ENCODE measurements at places on chromosomes 5 and 9.

DNA sequence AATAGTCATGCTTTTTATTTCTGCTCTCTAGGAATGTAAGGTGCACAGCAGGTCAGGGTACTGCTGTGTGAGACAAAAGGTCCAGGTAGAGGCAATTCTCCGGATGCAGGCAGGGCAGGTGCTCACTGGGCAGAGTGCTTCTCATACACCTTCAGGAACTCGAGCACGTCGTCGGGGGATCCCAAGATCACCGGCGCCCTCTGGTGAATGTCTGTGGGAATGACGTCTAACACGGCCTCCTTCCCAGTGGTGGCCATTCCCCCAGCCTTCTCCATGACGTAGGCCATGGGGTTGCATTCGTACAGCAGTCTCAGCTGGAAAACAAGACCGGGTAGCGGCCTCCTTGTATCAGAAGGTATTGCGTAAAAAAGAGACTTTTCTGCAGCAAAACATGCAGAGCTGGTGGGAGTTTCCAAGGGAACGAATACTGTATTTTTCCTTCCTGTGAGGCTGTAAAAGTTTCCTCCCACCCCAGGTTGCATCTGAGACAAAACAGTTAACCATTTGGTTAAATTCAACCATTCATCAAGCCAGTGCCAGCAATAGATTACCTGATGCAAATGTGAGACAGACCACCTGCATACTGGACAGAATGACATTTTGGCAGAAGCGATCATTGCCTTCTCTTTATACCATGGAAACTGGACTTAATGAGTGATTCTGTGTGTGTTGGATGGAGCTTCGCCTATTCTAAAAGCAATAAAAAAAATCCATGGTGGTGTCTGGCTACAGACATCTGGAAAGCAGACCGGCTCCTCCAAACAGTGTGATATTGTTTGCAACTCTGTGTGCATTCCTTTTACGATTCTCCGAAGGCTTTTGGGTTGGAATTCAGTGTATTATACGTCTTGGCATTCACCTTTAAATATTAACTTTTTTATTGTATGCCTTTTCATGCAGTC lies 9.9 kb upstream of the FBP2 start:
- DNase-seq = peak; percentile 32

GRCh38 chr5:40479939-40480338 lies 199.8 kb upstream of the PTGER4 start:
- DNase-seq = no peak

- no peak for DNase-seq
These were observed 108.6 kb upstream of the TMEM161B start for GRCh38 chr5:88377240-88377639.

DNA sequence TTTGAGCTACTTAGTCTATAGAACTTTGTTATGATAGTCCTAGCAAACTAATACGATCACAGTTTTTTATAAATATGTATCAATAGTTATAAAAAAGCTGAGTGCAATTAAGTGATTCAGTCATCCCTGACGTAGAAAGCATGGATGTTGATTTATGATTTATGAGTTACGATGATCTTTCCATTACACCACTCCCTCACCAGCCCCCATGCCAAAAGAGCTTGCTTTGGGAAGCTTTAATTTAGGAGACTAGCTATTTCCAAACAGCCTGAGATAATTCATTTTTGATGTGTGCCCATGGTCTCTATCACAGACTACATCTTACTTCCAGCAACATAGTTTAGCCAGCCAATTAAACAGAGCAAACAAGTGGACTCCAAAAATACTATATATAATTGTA lies 256.8 kb downstream of the GABRG2 start:
- no peak for DNase-seq

GRCh38 chr9:82252116-82252515 lies 263.5 kb downstream of the SPATA31D1 start:
- no peak for DNase-seq

GRCh38 chr9:108842610-108843295 lies 13.0 kb downstream of the ACTL7B start:
- DNase-seq = no peak

- DNase-seq = no peak
These were observed 21.9 kb downstream of the FGF18 start for GRCh38 chr5:171441246-171441791.

DNA sequence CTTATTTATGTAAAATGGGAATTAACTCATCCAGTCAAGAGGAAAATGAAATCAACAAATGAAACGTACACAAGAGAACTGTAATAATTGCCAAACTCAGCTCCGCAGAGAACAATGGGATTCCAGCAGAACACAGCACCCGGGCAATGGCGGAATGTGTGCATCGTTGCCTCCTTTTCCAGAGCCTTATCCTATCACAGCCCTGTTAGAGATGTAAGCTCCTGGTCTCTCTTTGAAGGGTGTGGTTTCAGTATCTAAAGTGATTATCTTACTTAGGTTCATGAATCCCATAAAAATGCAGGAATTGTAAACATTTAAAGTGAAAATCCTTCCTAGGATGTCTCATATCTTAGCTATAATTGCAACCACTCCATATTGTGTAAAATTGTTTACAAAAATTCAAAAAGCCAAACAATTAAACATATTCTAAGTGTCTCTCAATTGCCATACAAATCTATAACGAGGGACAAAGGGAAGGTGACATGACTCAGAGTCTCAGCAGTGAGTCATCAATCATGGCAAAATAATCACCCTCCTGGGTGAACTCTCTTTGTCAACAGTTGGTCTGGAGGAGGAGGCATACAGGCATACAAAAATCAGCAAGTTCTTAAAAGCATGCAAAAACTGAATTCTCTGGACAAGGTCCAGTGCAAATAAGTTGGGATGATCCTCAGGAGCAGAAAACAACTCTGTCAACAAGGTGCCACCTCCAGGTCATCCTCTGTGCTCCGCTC lies 22.6 kb downstream of the SEMA5A start:
- no peak for DNase-seq

DNA sequence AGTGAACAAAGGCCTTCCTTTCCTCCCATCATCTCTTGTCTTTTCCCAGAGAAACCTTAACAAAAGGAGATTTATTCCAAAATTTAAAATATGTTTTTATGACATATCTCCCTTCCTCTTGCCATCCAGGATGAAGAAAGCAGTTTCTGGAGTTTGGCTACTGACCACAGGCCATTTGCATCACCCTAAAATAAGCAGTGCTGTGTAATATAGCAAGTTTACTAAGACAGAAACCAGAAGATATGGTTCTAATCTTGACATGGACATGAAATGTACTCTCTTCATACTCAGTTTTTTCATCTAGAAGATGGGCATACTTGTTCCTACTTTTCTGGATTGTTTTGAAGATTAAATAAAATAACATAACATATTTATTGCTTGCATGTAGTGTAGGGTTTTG lies 50.2 kb upstream of the ZFAND5 start:
- no peak for DNase-seq

DNA sequence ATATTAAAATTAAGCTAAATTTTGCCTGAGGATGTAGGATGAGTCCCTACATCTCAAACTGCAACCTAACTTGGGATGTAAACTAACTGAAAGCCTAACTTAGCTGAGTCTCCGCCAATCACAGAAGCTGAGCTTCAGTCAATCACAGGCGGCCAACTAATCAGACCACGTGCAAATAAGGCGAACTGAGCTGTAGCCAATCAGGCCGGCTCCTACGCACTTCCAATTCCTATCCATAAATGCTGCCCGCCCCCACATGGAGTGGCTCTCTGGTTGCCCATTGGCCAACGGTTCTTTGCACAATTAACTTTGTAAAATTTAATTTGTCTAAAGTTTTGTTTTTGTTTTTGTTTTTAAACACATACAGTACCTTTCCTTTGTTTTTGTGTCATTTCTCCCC lies 13.9 kb upstream of the GPX8 start:
- DNase-seq = no peak

DNA sequence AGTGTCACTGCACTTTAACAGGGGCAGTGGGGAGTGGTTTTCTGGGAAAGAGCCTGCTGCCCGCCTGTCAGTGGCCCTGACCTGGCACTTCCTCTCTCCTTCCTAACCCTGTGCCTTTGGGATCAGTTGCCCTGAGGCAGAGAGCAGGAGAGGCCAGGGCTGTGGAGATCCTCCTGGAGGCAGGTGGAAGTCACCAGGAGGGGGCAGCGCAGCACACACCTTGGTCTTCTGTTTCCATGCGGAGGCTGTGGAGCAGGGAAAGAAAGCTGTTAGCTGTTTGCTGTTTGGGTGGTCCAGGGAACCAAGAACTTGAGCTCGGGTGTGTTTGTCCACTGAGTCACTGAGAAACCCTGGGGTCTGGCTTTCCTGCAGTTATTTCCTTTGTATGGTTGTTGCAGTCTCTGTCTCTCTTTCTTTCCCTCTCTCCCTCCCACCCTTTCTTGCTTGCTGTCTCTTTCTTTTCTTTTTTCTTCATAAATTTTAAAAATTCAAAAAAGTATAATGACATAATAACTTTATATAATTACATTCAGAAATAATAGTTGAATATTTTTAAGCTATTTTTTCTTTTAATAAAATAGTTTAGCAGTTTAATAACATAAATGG lies 28.1 kb downstream of the NTRK2 start:
- peak; percentile 39 for DNase-seq

GRCh38 chr5:96279801-96280542 lies 153.1 kb downstream of the PCSK1 start:
- DNase-seq = no peak

DNA sequence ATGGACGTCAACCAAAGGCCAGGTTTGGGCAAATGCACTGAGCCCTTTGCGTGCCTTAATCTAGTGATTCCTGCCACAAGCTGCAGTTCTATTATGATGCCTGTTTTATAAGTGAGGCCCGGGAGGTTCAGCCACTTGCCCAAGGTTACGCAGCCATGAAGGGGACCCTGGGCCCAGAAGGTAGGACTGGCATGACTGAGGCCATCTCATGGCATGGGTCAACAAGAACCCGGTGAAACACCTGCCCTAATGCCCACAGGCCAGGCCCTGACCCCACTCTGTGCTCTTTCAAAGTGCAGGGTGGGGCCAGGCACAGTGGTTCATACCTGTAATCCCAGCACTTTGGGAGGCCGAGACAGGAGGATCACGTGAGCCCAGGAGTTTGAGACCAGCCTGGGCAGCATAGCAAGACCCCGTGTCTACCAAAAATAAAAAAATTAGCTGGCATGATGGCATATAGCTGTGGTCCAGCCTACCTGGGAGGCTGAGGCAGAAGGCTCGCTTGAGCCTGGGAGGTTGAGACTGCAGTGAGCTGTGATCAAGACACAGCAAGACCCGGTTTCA lies 8.6 kb downstream of the NINJ1 start:
- no peak for DNase-seq

- DNase-seq = no peak
These were observed 420.9 kb downstream of the IRX2 start for GRCh38 chr5:2330325-2331130.

DNA sequence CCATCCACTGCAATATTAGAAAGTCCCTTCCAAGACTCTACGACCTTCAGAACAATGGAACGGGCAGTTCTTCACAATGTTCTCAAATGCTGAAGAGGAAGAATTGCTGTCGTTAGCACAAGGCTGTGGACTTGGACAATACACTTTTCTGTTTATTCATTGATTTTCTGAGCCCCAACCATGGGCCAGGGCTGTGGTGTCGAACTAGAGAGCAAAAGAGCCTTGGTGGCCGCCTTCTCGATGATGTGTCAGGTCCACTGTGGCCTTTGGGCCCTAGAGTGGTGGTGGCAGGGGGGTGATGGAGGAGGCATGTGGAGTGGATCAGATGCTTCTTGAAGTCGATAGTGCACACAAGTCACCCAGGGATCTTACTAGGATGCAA lies 18.5 kb upstream of the KIF12 start:
- DNase-seq = no peak

- no peak for DNase-seq
These were observed 7.4 kb downstream of the GALNT10 start for GRCh38 chr5:154197801-154198491.

DNA sequence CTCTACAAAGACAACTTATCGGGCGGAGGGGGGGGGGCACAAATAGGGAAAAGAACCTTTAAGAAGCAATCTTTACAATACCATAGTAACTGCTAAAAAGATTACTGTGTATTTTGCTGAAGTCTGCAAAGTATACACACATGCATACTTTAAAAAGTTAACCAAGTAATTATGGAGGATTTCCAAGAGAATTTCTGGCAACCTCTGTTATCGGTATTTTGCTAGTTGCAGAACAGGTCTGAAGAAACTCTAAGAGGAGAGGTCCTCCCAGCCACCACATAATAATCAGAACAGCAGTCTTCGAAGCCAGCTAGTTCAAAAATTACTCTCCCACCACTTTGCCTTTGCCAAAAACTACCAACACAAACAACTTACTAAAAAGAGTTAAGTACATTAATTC lies 56.1 kb downstream of the UBAP2 start:
- DNase-seq = no peak

DNA sequence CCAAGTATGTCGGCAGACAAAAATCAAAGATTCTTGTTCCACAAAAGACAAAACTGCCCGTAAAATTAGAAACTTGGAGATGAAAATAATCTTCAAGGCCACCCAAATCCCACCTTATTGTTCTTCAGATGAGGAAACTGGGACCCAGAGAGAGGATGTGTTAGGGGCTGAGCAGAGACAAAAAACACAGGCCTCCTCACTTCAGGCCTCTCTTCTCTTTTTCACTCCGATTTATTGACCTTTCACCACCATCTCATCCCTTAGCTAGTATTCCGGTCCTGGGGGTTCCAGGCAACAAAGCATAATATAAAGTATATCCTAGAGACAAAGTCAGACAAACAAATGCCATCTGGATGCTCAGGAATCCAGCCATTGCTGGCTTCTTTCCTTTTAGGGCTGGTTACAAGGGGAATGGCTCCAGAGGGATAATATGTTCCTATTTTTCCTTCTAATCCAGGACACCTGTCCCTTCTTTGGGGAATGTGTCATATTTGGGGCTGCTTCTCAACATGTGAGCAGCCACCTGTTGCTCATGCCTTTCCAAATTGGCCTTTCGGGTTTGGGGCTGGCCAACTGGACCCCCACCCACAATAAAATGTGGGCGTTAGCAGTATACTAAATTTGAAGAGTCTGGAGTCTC lies 42.2 kb upstream of the AFAP1L1 start:
- no peak for DNase-seq

GRCh38 chr9:133375116-133375723 lies 640 bp downstream of the SURF4 start:
- no peak for DNase-seq

Data from HFF-Myc (cell line).